ENCODE measurements at places on chromosomes 2 and 18. TPM values are rescaled to one million over a fixed set of nuclear protein-coding genes. Genes with fewer than 3 reads are reported as not detected.

GRCh38 chr2:162613839-162614238, 224.7 kb downstream of the KCNH7 start:
- H3K4me3 ChIP-seq, result no peak overlapping the region
- no peak overlapping the region for H3K27ac ChIP-seq
- H3K36me3 ChIP-seq, result no peaks in the 10 kb centered on the region
- peaks cover 13% of the 10 kb centered on the region for H3K27me3 ChIP-seq

DNA sequence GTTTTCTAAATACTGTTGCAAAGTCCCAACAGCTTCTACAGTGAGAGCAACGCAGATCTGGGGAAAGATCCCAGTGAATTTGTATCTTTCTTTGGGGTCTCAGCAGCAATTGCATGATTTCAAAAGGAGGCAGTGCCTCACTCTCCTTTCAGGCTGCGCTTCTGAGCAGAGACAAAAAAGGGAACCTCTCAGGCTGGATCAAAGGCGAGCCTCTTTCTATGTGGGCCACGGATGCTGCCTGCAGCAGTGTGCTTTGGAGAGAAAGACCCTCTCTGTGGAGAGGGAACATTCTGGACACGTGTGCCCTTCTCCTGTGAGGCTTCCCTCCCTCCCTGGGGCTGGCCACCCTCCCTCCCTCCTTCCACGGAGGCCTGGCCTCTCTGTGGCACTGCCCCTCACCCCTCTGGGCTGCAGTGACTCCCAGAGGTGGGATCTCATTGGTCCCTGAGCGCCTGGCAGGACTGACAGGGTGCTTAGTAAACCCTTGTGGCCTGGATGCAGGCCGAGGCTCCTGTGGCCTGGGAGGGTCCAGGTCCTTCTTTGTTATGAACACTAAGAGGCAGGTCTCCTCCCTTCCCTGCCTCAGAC, 21.6 kb upstream of the PDIA6 start:
- peaks cover 6% of the 10 kb centered on the region for H3K4me1 ChIP-seq
- DNase-seq, result no peak
- peaks cover 29% of the 10 kb centered on the region for H3K27me3 ChIP-seq
- H3K36me3 ChIP-seq, result no peaks in the 10 kb centered on the region

The REL gene
- 4.9 TPM for total RNA-seq

The COL4A4 gene
- 7.3 TPM for total RNA-seq
